Esophagus muscularis mucosa (tissue), 4 donors: ENCODE measurements at places on chromosomes 7 and 10. TPM values are rescaled to one million over a fixed set of nuclear protein-coding genes. Genes with fewer than 3 reads are reported as not detected.

DNA sequence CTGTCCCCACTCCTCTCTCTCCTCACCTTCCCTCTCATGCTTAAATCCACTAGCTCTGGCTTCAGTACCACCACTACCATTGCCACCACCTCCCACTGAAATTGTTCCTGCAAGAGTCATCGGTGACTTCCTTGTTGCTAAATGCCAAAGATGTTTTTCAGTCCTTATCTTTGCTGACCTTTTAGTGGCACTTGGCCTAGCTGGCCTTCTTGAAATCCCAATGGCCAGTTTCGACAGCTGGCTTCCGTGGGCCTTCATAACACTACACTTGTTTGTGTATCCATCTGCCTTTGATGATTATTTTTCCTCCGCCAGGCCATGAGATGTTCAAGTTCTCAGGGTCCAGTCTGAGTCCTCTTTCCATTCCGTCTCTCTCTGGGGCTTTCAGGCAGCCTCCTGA is 118.2 kb upstream of the NANOS1 start:
- no peaks in the 10 kb centered on the region for H3K36me3 ChIP-seq
- H3K4me1 ChIP-seq = peaks cover 10% of the 10 kb centered on the region
- no peaks in the 10 kb centered on the region for H3K27me3 ChIP-seq
- no peak overlapping the region for H3K27ac ChIP-seq
- peak; percentile 74 for DNase-seq

The FOXP2 gene
- 42.9 TPM for total RNA-seq

DNA sequence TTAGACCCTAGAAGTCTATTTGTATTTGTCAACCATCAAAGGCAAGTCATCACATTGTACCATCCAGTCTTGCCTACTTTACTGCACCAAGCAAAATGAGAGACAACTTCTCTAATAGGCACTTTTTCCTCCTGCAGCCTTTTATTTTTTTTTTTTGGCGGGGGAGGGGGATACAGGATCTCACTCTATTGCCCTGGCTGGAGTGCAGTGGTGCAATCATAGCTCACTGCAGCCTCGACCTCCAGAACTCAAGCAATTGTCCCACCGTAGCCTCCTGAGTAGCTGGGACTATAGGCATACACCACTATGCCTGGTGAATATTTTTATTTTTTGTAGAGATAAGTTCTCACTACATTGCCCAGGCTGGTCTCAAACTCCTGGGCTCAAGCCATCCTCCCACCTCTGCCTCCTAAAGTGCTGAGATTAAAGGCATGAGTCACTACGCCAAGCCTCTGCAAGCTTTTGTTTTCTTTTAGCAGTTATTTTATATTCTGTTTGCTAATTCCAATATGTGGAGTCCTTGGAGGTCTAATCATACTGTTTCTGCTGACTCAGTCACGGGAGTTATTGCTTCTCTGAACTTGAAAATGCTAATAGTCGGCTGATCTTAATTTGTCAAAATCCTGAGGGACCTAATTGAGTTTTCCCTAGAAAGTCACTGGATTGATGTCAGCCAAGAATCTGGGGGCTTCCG is 14.2 kb downstream of the KPNA7 start:
- H3K36me3 ChIP-seq = no peaks in the 10 kb centered on the region
- no peaks in the 10 kb centered on the region for H3K27me3 ChIP-seq
- H3K4me3 ChIP-seq = no peak overlapping the region
- no peaks in the 10 kb centered on the region for H3K4me1 ChIP-seq

GRCh38 chr10:25039531-25039930 is 23.1 kb downstream of the THNSL1 start:
- H3K4me3 ChIP-seq = no peak overlapping the region
- no peaks in the 10 kb centered on the region for H3K27me3 ChIP-seq
- no peaks in the 10 kb centered on the region for H3K36me3 ChIP-seq
- no peaks in the 10 kb centered on the region for H3K4me1 ChIP-seq
- H3K27ac ChIP-seq = no peak overlapping the region
- DNase-seq = no peak

The NACAD gene
- total RNA-seq = 7.5 TPM

- H3K4me3 ChIP-seq = no peak within 1 kb of the TSS
- H3K27ac ChIP-seq = no peak within 1 kb of the TSS
Measured at GRCh38 chr10:88851706-88852105, at the start of gene ANKRD22. ANKRD22 (minus strand) TSS chr10:88851844; CDS start chr10:88851607, 237 bp downstream.

DNA sequence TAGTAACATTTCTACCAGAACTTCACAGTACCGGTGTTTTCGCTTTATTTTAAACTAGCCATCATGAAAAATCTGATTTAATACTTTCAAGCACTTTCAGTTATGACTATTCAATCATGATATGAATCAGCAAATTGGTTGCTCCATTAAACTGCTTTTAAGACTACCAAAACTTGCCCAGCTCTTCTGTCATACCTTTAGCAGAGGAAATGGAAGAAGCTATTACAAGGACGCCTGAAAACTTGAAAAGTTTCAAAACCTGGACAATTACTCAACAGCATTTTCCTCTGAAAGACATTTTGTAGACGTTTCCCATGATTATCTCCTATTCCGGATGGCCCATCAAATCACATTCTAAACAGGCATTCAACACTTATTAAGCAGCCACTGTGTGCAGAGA is 2.0 kb downstream of the JAZF1 start:
- DNase-seq = no peak
- no peaks in the 10 kb centered on the region for H3K36me3 ChIP-seq
- peak overlapping the region; percentile 95 for H3K4me3 ChIP-seq
- H3K4me1 ChIP-seq = peaks cover 73% of the 10 kb centered on the region
- peak overlapping the region; percentile 90 for H3K27ac ChIP-seq

DNA sequence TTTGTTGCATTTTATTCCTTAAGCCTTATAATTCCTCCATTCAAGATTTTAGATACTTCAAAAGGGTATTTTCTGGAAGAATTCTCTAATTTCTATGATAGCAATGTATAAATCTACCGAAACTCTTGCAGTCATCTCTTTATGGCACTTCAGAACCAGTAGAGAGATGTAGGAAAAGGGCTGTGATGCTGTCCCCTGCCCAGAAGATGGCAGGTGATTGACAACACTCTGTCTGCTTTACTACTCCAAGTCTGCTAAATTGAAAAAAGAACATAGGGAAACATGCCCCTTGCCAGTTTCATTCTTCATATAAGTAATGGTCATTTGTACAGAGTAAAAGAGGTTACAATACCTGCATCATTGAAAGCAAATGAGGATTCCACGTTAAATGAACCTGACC is 5.1 kb downstream of the TCTN3 start:
- H3K27ac ChIP-seq = no peak overlapping the region
- peak; percentile 7 for DNase-seq
- H3K27me3 ChIP-seq = no peaks in the 10 kb centered on the region
- peaks cover 67% of the 10 kb centered on the region for H3K36me3 ChIP-seq

DNA sequence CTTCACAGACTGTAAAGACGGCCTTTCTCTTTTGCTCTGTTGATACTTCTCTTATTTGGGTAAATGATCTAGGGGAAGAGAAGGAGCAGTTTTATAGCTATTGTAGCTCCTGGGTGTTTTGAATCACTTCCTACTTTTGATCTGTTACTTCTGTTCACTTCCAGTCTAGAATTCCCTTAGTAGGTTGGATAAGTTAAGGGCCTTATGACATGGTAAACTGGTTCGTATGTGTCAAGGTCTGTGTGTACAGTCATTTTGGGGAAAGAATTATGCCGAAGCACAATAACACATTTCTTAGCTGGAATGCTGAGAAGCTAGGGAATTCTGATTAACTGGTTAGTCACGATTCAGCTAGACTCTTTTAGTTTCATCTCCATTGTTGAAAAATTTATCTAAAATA is 8.1 kb downstream of the DENND10 start:
- DNase-seq = no peak
- H3K27me3 ChIP-seq = no peaks in the 10 kb centered on the region
- no peak overlapping the region for H3K4me3 ChIP-seq
- no peaks in the 10 kb centered on the region for H3K4me1 ChIP-seq
- H3K27ac ChIP-seq = no peak overlapping the region

DNA sequence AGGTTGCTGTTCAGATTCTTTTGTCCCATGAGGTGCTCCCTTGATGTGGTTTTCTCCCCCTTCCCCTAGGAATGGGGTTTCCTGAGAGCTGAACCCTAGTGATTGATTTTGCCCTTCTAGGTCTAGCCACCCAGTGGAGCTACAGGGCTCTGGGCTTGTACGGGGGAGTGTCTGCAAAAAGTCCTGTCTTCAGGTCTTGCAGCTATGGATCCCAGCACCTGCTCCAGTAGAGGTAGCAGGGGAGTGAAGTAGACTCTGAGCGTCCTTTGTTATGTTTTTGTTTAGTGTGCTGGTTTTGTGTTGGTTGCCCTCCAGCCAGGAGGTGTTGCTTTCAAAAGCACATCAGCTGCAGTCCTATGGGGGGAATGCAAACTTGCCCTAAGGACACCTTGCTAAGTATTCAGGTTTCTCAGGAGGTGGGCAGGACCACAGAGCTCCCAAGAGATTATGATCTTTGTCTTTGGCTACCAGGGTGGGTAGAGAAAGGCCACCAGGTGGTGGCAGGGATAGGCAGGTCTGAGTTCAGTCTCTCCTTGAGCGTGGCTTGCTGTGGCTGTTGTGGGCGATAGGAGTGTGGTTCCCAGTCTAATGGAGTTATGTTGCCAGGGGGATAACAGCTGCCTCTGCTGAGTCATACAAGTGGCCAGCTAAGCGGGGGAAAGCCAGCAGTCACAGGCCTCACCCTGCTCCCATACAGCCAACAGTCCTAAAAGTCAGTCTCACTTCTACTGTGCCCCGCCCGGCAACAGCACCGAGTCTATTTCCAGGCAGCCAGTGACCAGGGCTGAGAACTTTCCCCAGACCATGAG is 92.4 kb upstream of the JCAD start:
- no peak overlapping the region for H3K4me3 ChIP-seq
- DNase-seq = no peak
- no peaks in the 10 kb centered on the region for H3K36me3 ChIP-seq
- H3K4me1 ChIP-seq = no peaks in the 10 kb centered on the region

GRCh38 chr7:3260401-3260715 is 40.7 kb upstream of the SDK1 start:
- no peaks in the 10 kb centered on the region for H3K27me3 ChIP-seq
- no peaks in the 10 kb centered on the region for H3K36me3 ChIP-seq
- peak overlapping the region; percentile 53 for H3K27ac ChIP-seq

GRCh38 chr7:135184254-135184841 is 13.8 kb upstream of the CYREN start:
- no peak overlapping the region for H3K4me3 ChIP-seq
- no peaks in the 10 kb centered on the region for H3K27me3 ChIP-seq
- DNase-seq = no peak
- H3K27ac ChIP-seq = no peak overlapping the region
- H3K36me3 ChIP-seq = peaks cover 90% of the 10 kb centered on the region

- H3K27me3 ChIP-seq = no peaks in the 10 kb centered on the region
- peak overlapping the region; percentile 50 for H3K4me3 ChIP-seq
- H3K4me1 ChIP-seq = peaks cover 28% of the 10 kb centered on the region
- peak overlapping the region; percentile 42 for H3K27ac ChIP-seq
Measured at GRCh38 chr10:3192856-3193635, 20.5 kb upstream of the PITRM1 start.

DNA sequence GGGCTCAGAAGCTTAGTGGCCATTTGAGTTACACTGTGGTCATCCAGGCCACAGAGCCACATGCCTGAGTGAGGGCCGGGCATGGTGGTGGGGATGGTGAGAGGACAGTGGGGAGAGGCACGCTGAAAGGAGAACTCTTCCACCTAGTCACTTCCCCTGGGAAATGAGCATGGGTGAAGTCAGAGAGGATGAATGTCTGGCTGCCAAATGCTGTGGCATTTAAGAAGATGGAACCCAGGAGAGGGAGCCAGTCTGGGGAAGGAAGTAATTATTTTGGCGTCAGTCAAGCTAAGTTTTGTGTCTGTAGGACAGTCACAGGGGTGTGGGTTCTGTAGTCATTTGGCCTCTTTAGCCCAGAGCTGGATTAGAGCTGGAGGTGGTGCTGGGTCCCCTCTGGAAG is 86.0 kb upstream of the PODXL start:
- H3K27ac ChIP-seq = no peak overlapping the region
- H3K27me3 ChIP-seq = no peaks in the 10 kb centered on the region
- H3K4me3 ChIP-seq = no peak overlapping the region
- no peaks in the 10 kb centered on the region for H3K4me1 ChIP-seq
- no peaks in the 10 kb centered on the region for H3K36me3 ChIP-seq

- H3K36me3 ChIP-seq = no peaks in the 10 kb centered on the region
- no peak overlapping the region for H3K27ac ChIP-seq
- no peak for DNase-seq
- no peak overlapping the region for H3K4me3 ChIP-seq
- peaks cover 51% of the 10 kb centered on the region for H3K4me1 ChIP-seq
Measured at GRCh38 chr10:63430999-63431356, 34.8 kb downstream of the JMJD1C start.

GRCh38 chr7:80934321-80934720 is 15.5 kb upstream of the SEMA3C start:
- no peak overlapping the region for H3K27ac ChIP-seq
- no peaks in the 10 kb centered on the region for H3K27me3 ChIP-seq
- H3K4me1 ChIP-seq = no peaks in the 10 kb centered on the region
- H3K36me3 ChIP-seq = no peaks in the 10 kb centered on the region

DNA sequence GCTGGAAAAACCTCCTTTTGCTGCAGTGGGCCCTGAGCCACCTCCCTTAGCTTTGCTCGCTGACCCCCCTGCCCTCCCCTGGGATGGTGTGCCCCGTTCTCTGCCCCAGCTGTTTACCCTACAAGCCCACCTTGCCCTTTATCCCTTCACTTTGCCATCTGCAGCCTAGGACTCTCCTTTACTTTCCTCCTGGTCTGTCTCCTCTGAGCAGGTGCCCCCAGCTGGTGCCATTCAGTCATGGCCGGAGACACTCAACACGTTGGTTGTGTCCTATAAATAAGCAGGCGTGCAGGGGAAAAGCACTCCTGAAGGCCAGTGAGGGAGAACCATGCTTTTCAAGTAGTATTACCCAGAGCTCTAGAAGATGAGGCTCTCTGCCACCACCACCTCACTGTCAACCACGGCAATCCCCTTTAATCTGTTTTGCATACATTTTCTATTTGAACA is 6.1 kb downstream of the RASSF4 start:
- no peak overlapping the region for H3K4me3 ChIP-seq
- no peak for DNase-seq
- H3K27ac ChIP-seq = peak overlapping the region; percentile 89
- H3K4me1 ChIP-seq = peaks cover 80% of the 10 kb centered on the region
- H3K36me3 ChIP-seq = peaks cover 8% of the 10 kb centered on the region
- no peaks in the 10 kb centered on the region for H3K27me3 ChIP-seq

DNA sequence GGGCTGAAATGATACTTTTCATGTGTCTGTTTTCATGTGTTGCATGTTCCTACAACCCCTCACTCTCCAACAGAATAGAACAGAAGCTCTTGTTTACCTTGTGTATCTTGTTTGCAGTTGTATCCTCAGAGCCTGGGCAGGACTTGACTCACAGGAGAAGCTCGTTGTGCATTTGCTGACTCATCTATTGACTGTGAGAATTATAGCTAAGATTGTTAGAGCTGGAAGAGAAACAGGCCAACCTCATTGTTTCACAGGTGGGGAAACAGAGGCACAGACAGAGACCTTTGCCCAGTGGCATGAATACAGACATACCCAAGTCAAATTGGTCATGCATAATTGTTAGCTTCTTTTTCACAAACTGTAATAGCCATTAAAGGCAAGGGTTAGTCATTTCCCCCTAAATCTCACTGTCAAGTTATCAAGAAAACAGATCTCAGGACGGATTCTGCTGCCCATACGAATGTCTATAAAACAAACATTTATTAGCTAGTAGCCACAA is 4.6 kb upstream of the TSPAN15 start:
- no peaks in the 10 kb centered on the region for H3K36me3 ChIP-seq
- no peak for DNase-seq
- H3K4me3 ChIP-seq = no peak overlapping the region
- no peaks in the 10 kb centered on the region for H3K27me3 ChIP-seq
- H3K27ac ChIP-seq = peak overlapping the region; percentile 48

GRCh38 chr7:66167773-66168387 is 37.3 kb upstream of the TPST1 start:
- H3K4me3 ChIP-seq = no peak overlapping the region
- no peak for DNase-seq
- no peaks in the 10 kb centered on the region for H3K4me1 ChIP-seq
- no peaks in the 10 kb centered on the region for H3K36me3 ChIP-seq
- H3K27me3 ChIP-seq = no peaks in the 10 kb centered on the region
